ENCODE measurements at places on chromosomes 1 and 21.

GRCh38 chr1:12052997-12053686 lies 10.0 kb upstream of the TNFRSF8 start:
- no peak for DNase-seq

GRCh38 chr1:169443923-169444322 lies 16.6 kb upstream of the CCDC181 start:
- DNase-seq, result no peak

DNA sequence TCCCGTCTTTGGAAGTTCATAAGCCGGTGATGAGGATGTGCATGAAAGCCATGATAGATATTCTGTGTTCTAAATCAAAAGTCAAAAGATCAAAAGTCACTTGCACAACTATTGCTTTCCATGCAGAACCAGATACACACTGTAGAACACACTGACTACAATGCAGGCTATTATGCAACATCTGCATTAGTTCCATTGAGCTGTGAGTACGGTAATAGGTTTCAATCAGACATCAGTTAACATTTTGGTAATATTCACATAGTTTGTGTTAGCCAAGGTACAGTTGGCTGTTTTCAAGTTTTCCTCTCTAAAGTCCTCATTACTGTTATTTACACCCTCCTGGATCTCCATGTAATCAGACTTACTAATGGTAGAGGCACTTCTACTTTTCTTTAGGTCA lies 3.1 kb downstream of the KCNA2 start:
- DNase-seq, result no peak

GRCh38 chr1:114353262-114353661 lies 157.7 kb downstream of the TRIM33 start:
- DNase-seq, result no peak

DNA sequence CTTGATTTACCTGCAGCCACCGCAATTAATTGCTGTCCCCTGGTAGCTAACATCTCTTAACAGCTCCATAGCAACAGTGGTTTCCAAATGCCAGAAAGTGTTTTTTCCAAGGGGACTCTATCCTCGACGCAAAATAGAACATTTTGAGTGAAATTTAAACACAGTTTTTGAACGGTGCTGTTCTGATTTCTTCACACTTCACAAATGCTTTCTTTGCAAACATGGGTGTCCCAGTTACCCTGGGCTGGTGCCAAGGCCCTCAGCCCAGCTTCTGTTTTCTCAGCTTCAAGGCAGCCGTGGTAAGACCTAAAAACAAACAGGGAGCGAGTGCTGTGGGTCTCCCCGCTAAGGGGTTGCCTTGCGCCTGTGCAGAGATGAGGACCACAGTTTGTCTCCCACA lies 147.3 kb upstream of the VAMP3 start:
- DNase-seq, result no peak

DNA sequence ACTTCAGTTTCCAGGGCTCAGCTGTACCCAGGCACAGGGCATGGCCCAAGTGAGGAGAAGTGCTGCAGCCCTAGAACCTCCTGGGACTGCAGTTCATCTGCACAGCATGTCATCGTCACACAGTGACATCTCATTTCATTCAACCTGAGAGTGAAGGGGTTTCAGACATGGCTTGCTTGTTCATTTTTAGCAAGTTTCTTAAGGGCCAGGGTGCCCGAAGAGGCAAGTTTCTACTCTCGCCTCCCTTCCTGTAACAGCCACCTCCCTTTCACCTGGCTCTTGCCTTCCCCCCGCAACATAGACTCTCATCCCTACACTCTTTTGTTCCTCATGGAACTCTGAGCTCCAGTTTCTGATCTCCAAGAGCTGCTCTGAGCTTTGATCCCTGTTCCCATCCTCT lies 108.1 kb downstream of the C1orf21 start:
- no peak for DNase-seq

All from stimulated activated CD4-positive, alpha-beta T cell treated with anti-CD3 and anti-CD28 coated beads, Interleukin-1b, Interleukin-23, amount 100 ng/mL, for 24 hours (primary cell).